ENCODE measurements at places on chromosomes 2 and 18. TPM values are rescaled to one million over a fixed set of nuclear protein-coding genes. Genes with fewer than 3 reads are reported as not detected.
A peak's percentile ranks its signal among the peaks of the same experiment; 100 is the strongest.

DNA sequence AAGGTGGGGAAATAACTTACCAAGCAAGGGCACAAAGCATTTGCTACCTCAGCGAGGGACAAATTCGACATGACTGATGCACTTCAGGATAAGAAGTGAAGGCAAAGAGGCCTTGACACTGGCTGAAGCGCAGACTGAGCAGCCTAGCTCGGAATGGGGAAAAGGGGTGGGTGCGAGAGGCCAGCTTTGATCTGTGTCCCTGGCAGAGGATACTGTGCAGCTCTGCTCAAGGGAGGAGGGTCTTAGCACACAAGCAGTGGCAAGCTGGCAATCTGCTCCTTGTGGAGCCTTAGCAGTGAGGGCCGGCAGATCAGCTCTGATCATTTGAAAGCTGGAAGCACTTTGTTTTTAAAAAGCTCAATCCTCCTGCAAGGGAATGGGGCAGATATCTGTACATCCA, 222.3 kb downstream of the ZBTB7C start:
- no peak for DNase-seq

GRCh38 chr2:168136392-168136977, 110.9 kb downstream of the STK39 start:
- no peak for DNase-seq

- DNase-seq = no peak
These were observed 460 bp upstream of the LRRFIP1 start for GRCh38 chr2:237626813-237627440.

GRCh38 chr2:96156011-96156820, 11.0 kb upstream of the DUSP2 start:
- no peak for DNase-seq

DNA sequence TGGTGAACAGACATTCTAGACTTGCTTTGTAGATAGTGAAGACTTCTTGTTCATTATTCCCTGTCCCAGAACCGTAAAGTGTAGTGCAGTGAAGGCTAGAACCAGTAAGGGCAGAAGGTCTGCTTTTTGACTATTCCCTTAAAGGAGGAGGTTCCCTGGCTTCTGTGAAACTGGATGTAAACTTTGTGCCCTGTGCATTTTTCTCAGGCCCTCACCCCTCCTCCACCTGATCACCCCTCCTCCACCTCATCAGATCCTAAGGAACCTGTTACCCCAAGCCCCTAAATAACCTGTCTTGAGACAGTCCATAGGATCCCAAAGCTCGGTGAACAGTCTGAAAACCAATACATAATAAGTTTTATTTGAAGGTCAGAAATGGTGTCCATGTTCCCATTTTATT, 33.7 kb downstream of the SFT2D3 start:
- no peak for DNase-seq

DNA sequence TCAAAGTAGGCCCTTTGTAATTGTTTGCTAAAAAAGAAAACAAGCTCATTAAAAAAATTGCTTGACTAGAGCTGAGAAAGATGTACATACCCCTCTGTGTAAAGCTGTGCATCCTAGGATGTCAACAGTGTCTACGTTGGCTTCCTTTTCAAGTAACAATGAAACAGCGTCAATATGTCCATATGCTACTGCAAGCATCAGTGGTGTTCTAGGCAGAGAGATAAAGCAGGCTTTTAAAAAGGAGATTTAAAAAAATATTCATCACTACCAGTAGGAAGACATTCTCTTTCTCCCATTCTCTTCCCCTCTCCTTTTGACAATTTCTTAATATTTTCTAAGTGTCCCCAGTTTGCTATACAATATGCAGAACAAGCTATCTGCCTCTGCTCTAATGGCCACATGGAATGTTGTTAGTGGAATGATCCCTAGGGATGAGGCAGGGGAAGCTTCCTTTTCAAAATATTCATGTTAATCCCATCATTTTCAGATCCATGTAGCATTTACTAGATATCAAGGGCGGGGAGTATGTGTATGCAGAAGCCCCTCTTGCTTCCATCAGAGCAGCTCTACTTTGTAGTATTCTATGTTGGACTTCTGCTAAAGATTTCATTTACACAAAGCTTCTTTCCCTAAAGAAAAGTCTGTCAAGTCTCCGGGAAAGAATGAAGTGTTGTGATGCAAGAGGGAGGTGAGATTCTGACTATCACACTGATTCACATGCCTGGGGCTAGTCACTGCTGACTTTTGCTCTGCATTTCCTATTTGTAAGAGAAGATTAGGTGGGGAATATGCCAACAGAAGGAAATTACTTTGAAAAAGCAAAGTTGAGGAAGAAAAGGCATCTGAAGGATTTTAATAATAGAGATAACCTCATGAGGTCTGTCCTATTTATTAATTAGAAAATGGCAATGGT, 81.5 kb upstream of the PGAP1 start:
- no peak for DNase-seq

DNA sequence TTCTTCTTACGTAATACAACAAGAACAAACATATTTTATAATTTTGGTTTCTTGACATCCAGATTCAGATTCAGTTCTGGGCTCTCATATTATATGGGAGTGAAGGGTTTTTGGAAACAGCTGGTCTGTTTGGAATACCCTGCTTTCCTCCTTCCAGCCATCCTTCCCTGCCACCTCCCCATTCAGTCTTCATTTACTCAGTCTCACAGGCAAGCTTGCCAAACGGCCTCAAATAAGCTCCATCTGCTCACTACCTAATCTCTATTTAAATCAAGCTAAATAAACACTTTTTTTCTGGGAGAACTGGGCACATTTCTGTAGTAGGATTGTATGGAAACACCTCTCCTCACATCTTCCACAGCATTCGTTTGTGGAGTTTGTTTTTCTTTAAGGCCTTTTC, 147.5 kb downstream of the RND3 start:
- DNase-seq = peak; percentile 10

GRCh38 chr2:120986898-120987650, 251.4 kb downstream of the GLI2 start:
- DNase-seq = no peak

- DNase-seq = no peak
These were observed 10.1 kb upstream of the MAL start for GRCh38 chr2:95015261-95015912.

DNA sequence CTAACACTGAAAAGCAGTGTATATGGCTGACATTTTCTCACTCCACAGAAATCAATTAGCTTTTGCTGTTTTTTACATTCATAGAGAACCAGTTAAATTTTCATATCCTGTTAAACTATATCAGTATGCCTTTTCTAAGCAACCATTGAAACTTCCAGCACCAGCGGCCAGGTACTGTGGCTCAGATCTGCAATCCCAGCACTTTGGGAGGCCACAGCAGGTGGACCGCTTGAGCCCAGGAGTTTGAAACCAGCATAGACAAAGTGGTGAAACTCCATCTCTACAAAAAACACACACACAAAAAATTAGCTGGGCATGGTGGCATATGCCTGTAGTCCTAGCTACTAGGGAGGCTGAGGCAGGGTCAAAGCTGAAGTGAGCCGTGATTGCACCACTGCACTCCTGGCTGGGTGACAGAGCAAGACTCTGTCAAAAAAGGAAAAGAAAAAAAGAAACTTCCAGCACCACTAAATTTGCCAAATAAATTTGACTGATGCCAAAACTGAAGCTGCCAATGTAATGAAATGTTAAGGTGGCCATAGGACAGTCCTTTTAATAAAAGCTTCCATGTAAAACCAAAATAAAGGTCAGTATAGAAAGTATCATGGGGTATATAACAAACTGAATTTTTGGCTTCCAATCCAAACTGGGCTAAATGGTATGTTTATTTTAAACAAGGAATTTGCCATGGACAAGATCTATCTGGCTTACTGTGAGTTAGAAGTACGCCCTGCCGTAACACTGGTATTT, 3.5 kb downstream of the SFT2D3 start:
- DNase-seq = no peak

- DNase-seq = peak; percentile 39
These were observed 48.1 kb downstream of the LHCGR start for GRCh38 chr2:48707466-48707865.

DNA sequence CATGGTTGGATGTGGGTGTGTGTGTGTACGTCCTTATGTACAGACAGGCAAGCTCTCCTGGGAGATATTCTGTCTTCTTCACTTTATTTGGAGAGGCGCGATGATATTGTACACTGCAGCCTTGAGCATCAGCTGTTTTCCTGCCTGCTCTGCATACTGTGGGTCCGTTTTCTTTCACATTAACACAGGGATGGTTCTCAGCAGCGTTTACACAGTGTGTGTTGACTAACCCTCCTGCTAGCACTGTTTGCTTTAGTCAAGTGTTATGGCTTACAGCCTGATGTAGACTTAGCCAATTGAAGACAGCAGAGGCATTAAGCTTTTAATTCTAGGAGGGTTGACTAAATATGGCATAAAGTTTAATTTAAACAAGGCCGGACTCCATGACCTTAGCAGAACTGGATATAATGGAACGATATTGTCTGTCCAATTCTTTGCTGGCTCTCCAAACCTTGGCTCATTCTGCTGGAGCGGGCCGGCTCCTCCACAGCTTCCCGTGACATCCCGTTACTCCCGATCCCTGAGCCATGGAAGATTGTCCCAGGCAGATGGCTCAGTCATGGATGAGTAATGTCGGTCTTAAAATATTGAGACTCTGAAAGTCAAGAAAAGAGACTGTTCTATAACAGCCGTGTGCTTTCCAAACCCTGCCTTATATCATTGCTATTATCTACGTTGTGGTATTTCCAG, 134.7 kb downstream of the TPGS2 start:
- DNase-seq = peak; percentile 52

- no peak for DNase-seq
These were observed 50.2 kb upstream of the GALNT3 start for GRCh38 chr2:165844216-165844615.

GRCh38 chr2:145029873-145030272, 510.0 kb upstream of the ZEB2 start:
- DNase-seq = no peak

DNA sequence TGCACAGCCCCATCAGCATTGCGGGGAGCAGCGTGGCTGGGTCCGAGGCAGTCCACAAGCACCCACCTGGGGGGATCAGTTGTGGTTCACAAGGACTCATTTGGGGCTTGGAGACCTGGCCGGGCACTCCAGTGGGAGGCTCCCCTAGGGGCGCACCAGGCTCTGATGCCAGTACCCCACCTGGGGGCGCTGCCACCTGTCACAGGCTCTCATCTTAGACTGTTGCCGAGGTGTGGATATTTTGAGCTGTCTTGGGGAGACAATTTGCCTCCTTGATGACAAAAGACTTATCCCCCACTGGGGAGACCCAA, 3.0 kb downstream of the ADRA2B start:
- no peak for DNase-seq

DNA sequence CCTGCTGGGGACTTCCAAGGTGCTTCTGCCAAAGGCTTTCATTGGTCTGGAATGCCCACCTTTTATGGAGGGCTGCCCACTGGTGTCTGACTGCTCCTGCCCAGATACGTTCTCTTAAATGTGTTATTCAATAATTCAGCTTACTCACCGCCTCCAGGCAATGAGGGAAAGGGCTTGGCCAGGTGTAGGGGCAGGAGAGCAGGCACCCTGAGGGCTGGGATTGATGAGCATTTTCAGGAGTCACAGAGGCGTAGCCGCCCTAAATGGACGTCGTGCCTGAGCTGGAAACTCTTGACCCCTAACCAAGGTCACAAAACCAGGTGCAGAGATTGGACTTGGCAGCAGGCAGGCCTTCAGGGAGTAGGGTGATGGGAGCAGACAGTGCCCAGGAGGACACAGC, 26.8 kb downstream of the MAL start:
- no peak for DNase-seq

- DNase-seq = no peak
These were observed 124.0 kb upstream of the SEC11C start for GRCh38 chr18:59015531-59016152.

- no peak for DNase-seq
These were observed 19.1 kb upstream of the TEX51 start for GRCh38 chr2:126879348-126880298.

- no peak for DNase-seq
These were observed 42.8 kb downstream of the KLHL14 start for GRCh38 chr18:32730068-32730467.

DNA sequence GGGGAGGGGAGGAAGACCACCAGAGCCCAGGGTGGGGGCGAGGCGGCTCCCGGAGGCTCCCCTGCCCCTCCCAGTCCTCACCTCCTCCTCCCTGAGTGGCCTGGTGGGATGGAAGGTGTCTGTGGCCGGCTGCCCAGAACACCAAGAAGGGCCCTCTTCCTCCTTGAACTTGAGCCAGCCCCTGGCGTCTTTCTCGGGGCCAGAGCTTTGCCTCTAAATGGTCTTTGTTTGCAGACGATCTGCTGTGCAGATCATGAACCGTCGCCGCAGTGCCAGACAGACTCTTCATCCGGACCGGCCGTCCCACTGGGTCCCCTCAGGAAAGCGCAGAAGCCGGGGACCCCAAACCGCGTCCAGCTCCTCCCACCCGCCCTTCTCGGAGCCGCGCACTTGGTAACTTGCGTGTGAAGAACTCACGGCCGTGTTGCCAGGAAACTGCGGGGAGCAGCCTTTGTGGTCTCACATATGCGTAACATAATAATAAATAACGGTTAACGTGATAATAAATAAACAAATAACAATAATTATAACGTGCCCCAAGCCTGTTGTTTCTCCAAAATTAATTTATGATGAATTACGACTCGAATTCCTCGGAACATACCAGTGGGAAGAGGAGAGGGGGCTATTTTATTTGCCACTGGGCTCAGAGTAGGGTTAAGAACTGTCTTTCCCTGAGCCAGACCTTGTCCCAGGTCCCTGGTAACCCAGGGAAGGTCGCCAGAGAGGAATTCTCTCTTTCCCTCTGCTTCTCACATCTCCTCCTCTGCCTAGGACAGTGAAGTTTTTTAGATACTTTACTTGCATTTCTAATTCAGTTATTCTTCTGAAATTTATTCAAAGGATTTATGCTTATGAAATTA, 41.0 kb downstream of the PTGR3 start:
- no peak for DNase-seq

- no peak for DNase-seq
These were observed 18.3 kb downstream of the FIGN start for GRCh38 chr2:163717515-163717914.

DNA sequence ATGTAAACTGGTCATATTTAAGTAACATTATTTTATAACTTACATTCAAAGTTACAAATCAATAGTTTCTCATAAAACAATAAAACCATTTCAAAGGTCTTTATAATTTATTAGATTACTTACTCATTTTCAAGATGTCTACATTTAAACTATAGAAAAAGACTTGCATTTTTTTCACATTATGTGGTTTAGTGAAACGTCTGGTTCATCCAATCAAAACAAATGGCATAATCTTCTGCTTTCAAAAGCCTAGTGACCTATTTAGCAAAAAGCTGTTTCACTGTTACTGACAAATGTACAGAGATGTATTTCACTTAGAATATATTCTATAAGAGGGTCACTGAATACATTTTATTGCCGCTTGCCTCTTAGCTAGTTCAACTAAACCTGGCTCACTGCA, 49.3 kb upstream of the MCM6 start:
- no peak for DNase-seq

Gene TOGARAM2
- 1.3 TPM for polyA plus RNA-seq

Gene ZNF142
- 7.7 TPM for polyA plus RNA-seq

Gene DYSF
- 0.25 TPM for polyA plus RNA-seq

Gene KIAA2012
- not detected for polyA plus RNA-seq

Gene ALMS1
- 5.4 TPM for polyA plus RNA-seq

Gene MC2R
- not detected for polyA plus RNA-seq

Gene PLB1
- 19.7 TPM for polyA plus RNA-seq
